Esophagus squamous epithelium (tissue), 5 donors: ENCODE measurements at places on chromosomes 11 and 22.

DNA sequence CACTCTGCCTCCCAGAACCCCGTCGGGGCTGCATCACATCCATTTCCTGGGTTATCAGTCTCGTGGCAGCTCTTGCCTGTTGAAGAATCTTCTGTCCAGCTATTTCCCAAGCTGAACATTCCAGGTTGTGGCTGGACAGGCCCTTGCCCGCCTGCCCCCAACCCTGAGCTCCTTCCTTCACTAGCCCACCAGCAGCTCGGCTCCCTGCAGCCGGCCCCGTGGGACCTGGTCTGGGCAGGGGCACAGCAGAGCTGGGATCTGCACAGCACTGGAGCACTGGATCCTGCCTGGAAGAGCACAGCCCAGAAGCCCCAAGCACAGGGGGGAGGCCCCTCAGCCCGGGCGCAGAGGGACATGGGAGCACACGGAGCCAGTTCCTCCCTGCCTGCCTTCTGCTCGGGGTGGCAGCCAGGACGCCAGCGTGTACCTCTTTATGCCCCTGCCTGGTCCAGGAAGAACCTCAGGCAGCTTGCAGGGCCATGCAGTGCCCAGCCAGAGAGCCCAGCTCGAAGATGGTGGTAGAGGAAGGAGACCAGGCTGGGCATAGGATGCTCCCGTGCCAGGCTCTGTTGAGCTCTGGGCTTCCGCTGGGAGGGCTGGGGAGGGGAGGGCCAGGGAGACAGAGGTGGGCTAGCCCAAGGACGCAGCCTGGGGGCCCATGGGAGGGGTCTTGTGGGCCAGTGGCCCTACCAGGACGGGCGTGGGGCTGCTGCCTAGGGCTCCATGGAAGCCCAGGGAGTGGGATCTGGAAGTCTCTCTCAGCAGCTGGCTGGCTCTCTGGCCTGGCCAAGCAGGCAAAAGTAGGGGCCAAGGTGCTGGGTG is 16.6 kb upstream of the GNB1L start:
- no peak for DNase-seq

DNA sequence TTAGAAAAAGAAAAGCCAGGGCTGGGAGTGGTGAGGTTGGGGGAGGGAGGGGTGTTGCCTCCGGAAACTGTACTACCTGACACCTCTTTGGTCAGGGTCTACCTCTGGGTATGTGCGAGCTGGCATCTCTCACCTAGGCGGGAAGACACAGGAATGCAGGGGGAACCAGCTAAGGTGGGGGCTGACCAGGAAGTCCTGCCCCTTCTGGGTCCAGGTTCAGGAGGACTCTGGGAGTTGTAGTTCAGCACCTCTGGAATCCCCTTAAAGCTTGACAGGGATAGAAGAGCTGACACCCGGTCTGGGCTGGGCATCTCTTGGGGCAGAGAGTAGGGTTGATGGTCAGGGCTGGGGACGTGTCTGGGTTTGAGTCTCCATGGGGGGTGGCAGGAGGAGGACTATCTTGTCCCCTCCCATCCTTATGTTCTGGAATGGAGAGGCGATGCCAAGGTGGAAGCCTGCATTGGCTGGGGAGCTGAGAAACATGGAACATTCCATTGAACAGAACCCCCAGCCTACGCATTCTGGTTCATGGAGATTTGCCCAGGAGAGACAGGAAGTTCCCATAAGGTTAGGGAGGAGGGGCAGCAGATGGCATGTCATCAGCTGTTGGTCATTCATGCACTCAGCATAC is 2.1 kb upstream of the KIAA1671 start:
- DNase-seq = no peak

DNA sequence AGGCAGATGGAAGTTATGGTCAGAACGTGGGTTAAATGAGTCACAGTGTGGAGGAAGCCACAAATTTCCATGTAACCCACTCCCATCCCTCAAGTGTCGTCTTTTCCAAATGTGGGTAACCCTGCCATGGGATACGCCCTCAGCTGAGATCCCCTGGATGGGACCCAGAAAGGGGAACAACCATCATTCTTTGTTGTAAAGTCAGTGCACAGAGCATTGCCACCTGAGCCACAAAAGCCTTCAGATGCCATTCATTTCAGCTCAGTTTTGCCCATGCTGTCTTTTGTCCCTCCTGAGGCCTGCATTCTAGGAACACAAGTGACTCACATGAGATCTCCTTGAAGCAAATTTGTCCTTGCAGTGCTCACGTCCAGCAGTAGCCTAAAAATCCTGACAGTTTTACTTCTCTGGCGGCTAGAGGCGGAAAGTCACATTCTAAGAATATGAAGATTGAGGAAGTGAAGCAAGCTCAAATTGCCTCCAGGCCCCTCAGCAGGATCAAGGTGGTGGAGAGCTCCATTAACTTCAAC is 30.6 kb downstream of the MMP13 start:
- no peak for DNase-seq

GRCh38 chr11:126748793-126749192 is 251.8 kb downstream of the KIRREL3 start:
- DNase-seq = no peak

DNA sequence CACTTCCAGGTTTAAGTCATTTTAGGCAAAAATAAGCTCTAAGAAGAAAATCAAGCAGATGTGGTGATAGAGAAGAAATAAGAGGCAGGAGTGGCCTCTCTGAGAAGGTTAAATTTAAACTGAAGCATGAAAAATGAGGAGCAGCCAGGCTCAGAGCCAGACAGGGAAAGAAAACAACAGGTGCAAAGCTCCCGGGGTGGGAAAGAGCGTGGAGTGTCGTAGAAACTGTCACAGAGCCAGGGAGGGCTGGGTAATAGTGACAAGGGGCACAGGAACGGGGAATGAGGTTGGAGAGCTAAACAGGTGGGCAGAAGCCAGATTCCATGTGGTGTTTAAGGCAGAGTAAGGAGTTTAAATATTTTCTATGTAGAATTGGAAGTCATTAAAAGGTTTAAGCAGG is 132.1 kb upstream of the BLID start:
- no peak for DNase-seq

- DNase-seq = no peak
These were observed 101.5 kb downstream of the TRAF6 start for GRCh38 chr11:36408498-36409136.

GRCh38 chr11:31340903-31341572 is 28.5 kb downstream of the DCDC1 start:
- no peak for DNase-seq

- no peak for DNase-seq
These were observed 16.9 kb downstream of the DAGLA start for GRCh38 chr11:61697078-61697502.

- no peak for DNase-seq
These were observed 104.7 kb downstream of the TBC1D22A start for GRCh38 chr22:46867106-46867505.

- no peak for DNase-seq
These were observed 65.9 kb upstream of the HMGXB4 start for GRCh38 chr22:35191412-35191811.

GRCh38 chr22:20651286-20651685 is 122.6 kb upstream of the SERPIND1 start:
- DNase-seq = no peak

DNA sequence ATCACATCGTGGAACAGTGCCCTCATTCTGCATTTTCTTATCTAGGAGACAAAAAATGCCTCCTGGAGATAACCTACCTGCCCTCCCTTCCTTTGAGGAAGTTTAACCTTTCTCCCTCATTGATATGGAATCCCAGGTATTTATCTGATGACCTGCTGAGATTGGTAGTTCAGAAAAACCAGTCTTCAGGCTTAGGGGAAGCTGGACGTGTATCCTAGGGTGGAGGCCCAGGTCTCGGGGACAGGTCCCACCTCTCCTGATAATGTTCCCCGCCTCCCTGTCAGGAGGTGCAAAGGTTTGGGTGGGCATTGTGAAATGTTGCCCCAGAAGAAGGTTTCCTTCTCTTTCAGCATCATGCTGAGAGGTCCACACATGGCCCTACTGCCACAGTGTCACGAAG is 186.9 kb upstream of the NAV2 start:
- no peak for DNase-seq

- no peak for DNase-seq
These were observed 72.7 kb upstream of the WNT11 start for GRCh38 chr11:76279038-76279437.

DNA sequence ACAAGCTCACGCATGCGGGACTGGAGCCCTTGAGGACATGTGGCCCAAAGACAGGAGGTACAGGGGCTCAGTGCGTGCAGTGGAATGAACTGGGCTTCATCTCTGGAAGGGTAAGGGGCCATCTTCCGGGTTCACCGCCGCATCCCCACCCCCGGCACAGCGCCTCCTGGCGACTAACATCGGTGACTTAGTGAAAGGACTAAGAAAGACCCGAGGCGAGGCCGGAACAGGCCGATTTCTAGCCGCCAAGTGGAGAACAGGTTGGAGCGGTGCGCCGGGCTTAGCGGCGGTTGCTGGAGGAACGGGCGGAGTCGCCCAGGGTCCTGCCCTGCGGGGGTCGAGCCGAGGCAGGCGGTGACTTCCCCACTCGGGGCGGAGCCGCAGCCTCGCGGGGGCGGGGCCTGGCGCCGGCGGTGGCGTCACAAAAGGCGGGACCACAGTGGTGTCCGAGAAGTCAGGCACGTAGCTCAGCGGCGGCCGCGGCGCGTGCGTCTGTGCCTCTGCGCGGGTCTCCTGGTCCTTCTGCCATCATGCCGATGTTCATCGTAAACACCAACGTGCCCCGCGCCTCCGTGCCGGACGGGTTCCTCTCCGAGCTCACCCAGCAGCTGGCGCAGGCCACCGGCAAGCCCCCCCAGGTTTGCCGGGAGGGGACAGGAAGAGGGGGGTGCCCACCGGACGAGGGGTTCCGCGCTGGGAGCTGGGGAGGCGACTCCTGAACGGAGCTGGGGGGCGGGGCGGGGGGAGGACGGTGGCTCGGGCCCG is at the start of gene MIF:
MIF (plus strand) TSS at position 439 of the 765 bp plus-strand sequence; CDS start at position 531, 92 bp downstream.
- DNase-seq = peak; percentile 71

- DNase-seq = no peak
These were observed 274.8 kb downstream of the NTM start for GRCh38 chr11:131645237-131645636.

- no peak for DNase-seq
These were observed 60.0 kb downstream of the OR10A6 start for GRCh38 chr11:7871056-7871455.

GRCh38 chr11:27348340-27348873 is 14.6 kb downstream of the CCDC34 start:
- no peak for DNase-seq

DNA sequence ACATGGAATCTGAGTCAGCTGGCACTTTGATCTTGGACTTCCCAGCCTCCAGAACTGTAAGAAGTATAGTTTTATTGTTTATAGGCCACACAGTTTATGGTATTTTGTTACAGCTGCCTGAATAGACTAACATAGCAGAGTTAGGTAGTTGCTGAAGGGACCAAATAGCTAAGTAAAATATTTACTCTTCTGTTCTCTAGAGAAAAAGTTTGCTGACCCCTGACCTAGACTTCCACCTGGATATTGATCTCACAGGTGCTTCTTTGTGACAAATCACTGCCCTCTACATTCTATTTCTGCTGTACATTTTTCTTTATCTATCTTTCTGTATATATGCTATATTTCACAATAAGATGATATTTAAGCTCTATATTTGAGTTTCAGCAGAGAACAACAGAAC is 212.5 kb downstream of the CSNK2A3 start:
- no peak for DNase-seq

- no peak for DNase-seq
These were observed 102.9 kb upstream of the PLET1 start for GRCh38 chr11:112363527-112363926.

DNA sequence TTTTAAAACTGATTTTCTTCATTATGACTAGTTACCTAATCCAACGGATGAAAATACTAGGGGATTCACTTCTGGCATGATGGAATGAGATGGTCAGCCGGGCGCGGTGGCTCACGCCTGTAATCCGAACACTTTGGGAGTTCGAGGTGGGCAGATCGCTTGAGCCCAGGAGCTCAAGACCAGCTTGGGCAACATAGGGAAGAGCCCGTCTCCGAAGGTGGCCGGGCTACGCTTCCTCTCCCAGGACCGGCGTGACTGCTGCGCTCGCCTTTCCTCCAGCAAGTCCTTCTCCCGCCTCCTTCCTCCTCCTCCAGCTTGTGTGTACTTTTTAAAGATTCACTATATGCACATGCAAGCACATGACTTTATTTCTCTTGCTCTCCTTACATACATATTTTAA is 505.4 kb upstream of the CCDC90B start:
- no peak for DNase-seq

DNA sequence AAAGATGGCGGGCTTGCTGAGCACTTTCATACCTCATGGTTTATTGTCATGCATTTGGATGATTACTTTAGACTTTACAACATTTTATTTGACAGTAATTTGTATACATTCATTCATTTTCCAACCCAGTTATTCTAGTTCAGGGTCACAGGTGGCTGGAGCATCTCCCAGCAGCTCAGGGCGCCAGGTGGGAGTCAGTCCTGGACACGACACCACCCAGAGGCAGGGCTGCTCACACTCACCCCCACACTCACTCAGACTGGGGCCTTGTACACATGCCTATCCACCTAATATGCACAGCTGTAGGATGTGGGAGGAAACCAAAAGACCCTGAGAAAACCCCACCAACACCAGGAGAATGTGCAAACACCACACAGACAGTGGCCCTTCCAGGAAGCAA is 123.9 kb downstream of the OPCML start:
- no peak for DNase-seq

DNA sequence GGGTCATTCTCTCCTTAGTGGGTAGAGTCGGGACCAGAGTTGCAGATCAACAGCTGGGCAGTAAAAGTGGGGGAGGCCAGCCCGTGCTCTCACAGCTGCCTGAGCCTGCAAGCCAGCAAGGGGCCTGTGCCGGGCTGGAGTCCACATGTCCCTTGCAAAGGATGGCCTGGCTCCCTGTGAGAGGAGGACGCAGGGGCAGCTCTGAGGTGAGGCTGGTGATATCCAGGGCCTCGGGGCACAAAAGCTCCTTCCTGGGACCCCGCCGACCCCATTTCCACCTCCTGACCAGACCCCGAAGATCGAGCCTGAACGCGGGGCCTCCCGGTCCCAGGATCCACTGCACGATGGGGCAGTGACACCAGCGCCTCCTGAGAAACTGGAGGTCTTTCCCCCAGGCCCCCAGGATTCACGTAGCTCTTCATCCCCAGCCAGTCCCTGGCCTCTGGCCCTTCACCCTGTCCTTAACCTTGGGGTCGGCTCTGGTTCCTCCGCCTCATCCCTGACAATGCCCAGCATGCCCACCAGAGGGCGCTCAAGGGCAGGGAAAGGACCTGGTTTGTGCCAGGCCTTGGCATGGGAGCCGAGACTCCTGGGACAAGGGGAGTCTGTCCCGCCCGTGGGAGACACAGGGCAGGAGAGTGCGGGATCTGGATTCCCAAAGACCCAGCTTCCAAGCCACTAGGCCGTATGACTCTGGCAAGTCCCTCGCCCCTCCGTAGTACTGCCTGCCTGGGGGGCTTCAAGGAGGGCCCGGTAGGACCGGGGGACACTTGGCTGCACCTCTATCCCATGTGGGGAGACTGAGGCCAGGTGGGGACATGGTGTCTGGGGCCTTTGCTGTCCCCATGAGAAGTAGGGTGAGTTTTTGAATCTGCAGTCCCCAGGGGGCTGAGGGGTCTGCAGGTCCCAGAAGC is 17.8 kb upstream of the WNT7B start:
- no peak for DNase-seq

DNA sequence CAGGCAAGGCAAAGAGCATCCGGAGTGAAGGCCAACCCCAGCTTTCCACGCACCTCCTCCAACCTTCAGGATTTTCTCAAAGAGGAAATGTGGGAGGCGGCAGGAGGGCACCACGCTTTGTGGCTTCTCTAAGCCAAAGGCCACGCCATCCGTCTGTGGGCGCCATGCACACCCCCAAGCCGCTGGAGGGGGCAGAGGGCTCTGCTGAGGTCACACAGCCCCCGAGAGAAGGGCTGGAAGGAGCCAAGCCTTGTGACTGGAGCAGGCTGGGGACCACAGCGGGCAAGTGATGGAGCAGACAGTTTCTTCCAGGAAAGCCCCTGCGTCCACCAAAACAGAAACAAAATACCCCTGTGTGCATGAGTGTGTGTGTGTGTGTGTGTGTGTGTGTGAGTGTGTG is 527.4 kb downstream of the BRD1 start:
- DNase-seq = no peak
